Astrocyte of the cerebellum (primary cell): ENCODE measurements at places on chromosomes 1 and 21.

DNA sequence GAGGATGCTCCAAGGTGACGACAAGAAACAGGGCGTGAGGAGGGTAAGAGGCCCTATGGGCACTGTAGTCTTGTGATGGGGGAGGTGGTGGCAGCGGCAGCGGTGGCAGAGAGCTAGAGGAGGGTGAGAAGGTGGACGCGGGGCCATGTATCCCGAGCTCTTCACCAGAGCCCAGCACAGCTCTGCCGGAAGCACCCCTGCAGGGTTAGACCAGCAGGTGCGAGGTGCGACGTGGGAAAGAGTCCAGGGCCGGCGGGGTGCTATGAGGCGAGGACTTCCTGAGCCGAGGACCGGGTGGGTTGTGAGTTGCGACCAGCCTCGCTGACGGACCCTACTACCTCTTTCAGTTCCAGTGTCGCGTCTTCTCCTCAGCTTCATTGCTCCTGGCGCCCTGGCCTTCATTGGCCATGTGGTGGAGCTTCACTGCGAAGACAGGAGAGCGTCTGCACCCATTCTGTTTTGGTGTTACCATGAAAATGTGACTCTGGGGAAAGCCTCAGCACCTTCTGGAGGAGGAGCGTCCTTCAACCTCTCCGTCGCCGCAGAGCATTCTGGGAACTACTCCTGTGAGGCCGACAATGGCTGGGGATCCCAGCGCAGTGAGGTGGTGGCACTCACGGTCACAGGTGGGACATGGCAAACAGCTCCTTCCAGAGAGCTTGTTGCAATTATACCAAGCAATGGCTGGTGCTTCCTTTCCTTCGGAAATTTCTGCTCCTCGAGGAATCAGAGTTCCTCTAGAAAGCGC is 67.9 kb upstream of the KIRREL1 start:
- DNase-seq: no peak

DNA sequence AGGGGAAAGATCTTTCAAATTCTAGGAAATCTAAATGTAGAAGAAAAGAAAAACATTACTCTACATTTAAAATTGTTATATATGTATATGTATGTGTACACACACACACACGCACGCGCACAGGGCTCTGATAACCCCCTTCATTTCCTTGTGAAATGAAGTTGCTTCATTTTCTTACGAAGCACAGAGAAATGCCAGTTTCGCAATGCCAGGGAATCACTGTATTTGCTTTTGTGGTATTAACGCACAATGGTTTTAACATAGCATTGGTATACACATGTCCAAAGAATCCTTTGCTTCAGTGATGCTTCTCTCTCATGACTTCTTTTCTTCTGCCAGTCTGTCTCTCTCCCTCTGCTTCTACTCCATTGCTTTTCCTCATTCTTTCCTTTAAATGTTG is 8.4 kb upstream of the DDAH1 start:
- DNase-seq: no peak

DNA sequence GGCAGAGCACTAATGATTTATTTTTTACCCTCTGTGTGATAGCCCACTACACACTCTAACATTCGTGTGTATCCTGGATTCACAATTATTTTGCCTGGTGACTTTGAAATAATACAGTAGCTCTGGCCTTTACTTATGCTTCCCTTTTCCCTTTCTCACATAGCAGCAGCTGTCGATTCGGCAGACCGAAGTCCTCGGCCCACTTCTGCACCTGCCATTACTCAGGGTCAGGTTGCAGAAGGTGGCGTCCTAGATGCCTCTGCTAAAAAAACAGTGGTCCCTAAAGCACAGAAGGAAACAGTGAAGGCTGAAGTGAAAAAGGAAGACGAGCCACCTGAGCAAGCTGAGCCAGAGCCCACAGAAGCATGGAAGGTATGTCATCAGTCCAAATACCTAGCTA is 70.8 kb downstream of the TMEM200B start:
- no peak for DNase-seq

DNA sequence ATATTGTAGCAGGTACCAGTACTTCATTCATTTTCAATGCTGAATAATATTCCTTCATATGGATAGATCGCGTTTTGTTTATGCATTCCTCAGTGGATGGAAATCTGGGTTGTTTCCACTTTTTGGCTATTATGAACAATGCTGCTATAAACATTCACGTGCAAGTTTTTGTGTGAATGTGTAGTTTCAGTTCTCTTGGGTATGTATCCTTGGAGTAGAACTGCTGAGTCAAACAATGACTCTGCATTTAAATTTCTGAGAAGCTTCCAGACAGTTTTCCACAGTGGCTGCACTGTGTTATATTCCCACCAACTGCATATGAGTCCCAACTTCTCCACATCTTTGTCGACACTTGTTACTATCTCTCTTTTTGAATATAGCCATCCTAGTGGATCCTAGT is 138.0 kb upstream of the KLHDC7A start:
- DNase-seq: no peak

DNA sequence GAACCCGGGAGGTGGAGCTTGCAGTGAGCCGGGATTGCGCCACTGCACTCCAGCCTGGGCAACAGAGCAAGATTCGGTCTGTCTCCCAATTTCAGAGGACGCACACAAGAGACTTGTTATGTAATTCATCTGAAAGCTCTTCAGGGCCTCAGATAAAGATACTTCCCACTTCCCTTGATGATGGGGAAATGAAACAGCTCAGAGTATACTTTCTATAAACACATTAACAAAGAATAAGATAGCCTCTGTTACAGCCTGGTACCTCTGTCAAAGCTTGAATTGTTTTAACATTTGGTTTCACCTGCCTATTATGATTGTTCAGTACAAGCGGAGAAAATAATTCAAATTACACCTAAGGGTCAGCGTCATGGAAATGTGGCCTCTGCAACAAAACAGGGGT is 622.9 kb upstream of the ADGRL4 start:
- no peak for DNase-seq

- no peak for DNase-seq
These were observed 4.4 kb upstream of the GBP4 start for GRCh38 chr1:89203166-89203565.

GRCh38 chr1:61028136-61028535 is 54.2 kb upstream of the NFIA start:
- no peak for DNase-seq

DNA sequence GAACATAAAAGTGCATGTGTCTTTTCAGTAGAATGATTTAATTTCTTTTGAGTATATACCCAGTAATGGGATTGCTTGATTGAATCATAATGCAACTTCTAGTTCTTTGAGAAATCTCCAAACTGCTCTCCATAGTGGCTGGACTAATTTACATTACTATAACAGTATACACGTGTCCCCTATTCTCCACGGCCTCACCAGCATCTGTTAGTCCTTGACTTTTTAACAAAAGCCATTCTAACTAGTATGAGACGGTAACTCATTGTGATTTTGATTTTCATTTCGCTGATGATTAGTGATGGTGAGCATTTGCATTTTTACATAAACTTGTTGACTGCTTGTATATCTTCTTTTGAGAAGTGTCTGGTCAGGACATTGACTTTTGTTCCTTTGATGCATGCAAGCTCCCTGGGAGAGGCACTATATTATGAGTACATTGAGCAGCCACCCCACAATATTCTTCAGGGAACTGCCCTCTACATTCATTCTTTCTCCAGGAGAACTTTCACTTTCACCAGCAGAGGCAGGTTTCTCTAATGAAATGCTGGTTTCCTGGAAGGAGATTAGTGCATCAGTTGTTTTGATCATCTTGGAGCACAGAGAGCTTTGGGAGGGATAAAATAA is 51.9 kb upstream of the LPGAT1 start:
- DNase-seq: no peak

GRCh38 chr1:229991724-229992333 is 75.2 kb upstream of the GALNT2 start:
- DNase-seq: no peak

DNA sequence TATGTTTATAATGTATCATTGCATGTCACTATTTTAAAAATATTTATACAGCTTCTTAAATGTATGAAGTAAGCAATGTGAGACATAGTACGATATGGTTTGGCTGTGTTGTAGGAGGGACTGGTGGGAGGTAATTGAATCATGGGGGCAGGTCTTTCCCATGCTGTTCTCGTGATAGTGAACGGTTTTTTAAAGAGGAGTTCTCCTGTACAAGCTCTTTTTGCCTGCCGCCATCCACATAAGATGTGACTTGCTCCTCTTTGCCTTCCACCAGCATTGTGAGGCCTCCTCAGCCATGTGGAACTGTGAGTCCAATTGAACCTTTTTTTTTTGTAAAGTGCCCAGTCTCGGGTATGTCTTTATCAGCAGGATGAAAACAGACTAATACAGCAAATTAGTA is 10.3 kb downstream of the ABCD3 start:
- no peak for DNase-seq

- DNase-seq: no peak
These were observed 13.6 kb upstream of the GPR137B start for GRCh38 chr1:236128646-236129178.

DNA sequence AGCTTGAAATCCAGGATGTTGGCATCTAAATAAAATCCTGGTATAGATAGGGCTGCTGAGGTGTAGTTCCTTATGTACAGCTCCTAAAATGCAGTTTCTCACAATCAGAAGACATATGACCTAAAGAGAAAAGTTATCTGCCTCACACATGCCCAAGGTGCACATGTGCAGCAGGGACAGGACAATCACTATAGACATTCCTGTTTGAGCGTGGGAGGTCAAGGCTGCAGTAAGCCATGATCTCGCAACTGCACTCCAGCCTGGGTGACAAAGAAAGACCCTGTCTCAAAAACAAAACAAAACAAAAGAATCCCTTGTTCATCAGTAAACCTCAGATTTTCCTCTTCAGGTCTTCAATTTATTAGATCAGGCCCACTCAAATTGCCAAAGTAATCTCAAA is 66.1 kb downstream of the SPATA6 start:
- no peak for DNase-seq

DNA sequence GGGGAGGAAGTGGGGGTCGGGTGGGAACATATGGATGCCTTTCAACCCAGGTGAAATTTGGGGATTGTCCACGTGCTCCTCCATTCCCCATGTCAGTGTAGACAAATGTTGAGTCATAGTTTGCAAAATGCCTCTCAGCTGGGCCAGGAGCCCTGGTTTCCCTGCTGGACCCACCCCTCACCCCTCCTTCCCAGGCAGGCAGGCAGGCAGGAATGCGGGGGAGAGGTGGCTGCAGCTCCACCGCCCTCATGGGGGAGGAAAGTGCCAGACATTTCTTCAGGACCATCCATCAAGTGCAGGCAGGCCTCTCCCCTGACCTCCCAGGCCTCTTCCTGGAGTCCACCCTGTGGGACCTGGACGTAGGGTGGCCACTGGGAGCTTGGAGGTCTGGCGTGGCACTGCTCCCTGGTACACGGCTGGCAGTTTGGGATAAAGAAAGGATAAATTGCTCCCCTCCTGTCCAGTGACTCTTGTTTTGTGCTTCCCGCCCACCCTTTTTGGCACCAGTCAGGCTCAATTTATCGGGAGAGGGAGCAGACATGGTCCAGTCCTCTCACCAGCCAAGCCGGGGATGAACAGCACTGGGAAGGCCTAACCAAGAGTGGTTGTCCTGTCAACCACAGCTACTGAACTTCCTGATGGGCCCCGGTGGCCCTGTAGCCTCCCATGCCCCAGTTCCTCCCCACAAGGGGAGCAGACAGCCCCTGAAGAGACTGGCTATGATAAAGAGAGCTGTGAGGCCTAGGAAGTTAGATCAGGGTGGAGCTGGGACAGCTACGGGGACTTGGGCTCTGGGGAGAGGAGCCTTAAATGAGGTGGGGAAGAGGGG is 18.9 kb downstream of the NPR1 start:
- no peak for DNase-seq

DNA sequence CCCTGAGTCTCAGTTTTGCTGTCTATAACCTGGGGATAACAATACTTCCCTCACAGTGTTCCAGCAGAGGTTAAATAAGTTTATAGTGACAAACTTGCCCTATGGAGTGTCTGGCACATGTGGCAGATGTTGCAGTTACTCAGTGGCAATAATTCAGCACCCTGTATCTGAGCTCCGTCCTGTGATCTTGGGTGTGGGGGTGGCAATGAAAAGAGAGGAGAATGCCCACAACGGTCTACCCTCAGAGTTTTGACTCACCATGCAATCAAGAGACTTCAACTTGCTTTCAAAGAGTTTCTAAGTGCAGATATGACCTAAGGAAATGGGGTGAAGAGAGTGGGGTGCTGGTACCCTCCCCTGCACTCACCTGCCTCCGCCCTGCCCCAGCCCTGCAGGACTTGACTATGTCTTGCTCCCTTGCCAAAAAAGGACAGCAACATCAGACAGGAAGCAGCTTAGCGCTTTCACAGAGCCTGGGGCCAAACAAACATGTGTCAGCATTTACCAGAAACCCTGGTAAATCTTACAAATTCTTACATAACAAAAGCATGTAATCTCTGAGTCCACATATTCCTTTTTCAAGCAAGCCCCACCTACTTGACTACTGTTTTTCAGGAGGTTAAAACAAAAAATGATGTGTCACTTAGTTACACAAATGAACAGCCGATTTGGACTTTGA is 185.1 kb upstream of the CAMK1G start:
- peak; percentile 83 for DNase-seq

- DNase-seq: no peak
These were observed 59.8 kb upstream of the ETV3 start for GRCh38 chr1:157197906-157198435.

DNA sequence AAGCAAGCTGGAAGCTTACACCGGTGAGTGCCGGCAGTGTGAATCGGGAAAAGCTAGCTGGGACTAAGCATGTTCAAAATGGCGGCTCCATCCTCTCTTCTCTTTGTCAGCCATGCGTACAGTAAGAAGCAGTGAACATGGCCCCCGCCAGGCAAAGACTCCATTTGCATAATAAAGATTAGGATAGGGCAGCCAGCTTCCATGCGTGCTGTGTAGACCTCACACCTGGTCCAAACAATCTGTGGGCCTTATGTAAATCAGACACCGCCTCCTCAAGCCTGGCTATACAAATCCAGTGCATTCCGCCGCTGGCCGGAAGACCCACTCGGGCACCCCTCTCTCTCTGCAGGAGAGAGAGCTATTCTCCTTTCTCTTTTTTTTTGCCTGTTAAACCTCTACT is 150.3 kb downstream of the TIAM1 start:
- DNase-seq: no peak
